Osteoblast (primary cell): ENCODE measurements at places on chromosomes 3 and 15. TPM values are rescaled to one million over a fixed set of nuclear protein-coding genes. Genes with fewer than 3 reads are reported as not detected.

GRCh38 chr3:140763532-140763931 is 85.7 kb downstream of the TRIM42 start:
- no peaks in the 10 kb centered on the region for H3K4me1 ChIP-seq
- DNase-seq: no peak

DNA sequence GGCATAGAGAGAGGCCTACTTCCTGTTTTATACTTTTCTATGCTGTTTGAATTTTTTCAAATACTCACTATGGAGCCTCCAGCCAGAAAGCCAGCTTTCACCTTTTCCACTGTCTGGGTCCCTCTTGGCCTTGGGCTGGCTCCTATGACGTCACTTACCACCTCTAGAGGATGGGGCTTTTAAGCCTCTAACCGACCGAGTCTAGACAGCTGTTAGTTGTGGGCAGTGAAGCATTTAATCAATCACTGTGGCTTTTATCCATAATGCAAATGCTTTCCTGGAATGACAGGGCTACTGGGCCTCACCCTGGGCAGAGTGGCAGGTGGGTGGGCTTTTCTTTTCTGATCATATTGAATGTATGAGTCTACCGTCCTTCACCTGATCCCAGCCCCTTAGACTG is 61.9 kb downstream of the LRRK1 start:
- no peak for DNase-seq
- H3K36me3 ChIP-seq: peaks cover 6% of the 10 kb centered on the region
- H3K27me3 ChIP-seq: no peaks in the 10 kb centered on the region
- no peak overlapping the region for H3K4me3 ChIP-seq

DNA sequence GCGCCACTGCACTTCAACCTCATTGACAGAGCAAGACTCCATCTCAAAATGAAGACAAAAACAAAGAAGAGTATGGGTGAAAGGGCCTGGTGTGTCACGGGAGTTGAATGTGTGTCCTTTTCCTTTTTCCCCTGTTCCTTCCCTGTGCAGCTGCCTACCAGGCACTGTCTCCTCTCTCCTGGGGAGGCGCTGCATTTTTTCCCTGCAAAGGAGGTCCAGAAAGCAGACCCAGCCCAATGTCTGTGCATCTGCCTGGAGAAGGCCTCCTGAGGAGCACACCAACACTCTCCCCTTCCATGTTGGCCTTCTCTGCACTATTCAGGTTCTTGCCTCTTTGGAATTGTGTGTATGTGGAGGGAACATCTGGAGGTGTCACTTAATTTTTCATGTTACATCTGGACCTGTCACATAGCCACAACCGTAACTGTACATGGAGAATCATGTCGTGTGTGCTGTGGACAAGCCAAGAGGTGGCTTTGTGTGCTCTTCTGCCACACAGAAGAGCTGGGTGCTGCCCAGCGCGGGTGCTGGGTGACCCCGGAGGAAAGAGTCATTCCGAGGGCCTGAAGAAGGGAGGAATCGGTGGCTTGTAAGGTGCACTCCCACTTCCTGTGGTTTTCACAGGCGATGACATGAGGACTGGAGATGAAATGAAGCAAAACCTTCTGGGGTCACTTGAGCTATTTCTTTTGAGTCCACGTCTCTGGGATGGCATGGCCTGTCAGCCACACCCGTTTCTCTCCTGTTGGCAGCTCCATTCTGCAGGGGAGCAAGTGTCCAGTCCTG is 46.5 kb upstream of the CGNL1 start:
- DNase-seq: no peak
- no peak overlapping the region for H3K4me3 ChIP-seq
- no peaks in the 10 kb centered on the region for H3K36me3 ChIP-seq
- peaks cover 20% of the 10 kb centered on the region for H3K4me1 ChIP-seq
- peak overlapping the region; percentile 47 for H3K27ac ChIP-seq

GRCh38 chr3:53255423-53255774 is 423 bp downstream of the TKT start:
- H3K4me3 ChIP-seq: peak overlapping the region; percentile 97
- peaks cover 29% of the 10 kb centered on the region for H3K4me1 ChIP-seq
- H3K27me3 ChIP-seq: no peaks in the 10 kb centered on the region
- no peaks in the 10 kb centered on the region for H3K36me3 ChIP-seq
- DNase-seq: peak; percentile 91
- peak overlapping the region; percentile 60 for H3K27ac ChIP-seq

- H3K36me3 ChIP-seq: no peaks in the 10 kb centered on the region
- H3K4me1 ChIP-seq: no peaks in the 10 kb centered on the region
- no peak for DNase-seq
- no peaks in the 10 kb centered on the region for H3K27me3 ChIP-seq
- no peak overlapping the region for H3K4me3 ChIP-seq
These were observed 277.0 kb upstream of the ARL6 start for GRCh38 chr3:97487587-97487986.

- no peaks in the 10 kb centered on the region for H3K4me1 ChIP-seq
- peaks cover 9% of the 10 kb centered on the region for H3K27me3 ChIP-seq
- DNase-seq: no peak
These were observed 24.0 kb downstream of the LTF start for GRCh38 chr3:46440531-46441294.

DNA sequence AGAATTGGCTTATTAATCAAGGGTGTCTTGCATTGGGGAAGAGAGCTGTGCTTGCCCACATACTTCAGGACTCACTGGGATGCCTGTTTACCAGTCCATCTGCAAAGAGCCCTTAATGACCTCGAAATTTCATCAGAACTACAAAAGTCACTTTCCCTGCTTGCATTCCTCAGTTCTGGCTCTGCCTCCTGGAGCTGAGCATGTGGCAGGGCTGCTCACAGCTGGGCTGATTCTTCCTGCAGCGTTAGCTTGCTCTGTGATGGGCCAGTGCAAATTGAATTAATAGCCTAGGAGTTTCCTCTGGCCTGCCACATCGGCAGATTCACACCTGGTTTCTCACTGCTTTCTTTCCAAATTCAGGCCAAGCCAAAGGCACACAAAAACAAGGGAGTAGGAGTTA is 108.9 kb downstream of the DUT start:
- H3K36me3 ChIP-seq: peaks cover 97% of the 10 kb centered on the region

DNA sequence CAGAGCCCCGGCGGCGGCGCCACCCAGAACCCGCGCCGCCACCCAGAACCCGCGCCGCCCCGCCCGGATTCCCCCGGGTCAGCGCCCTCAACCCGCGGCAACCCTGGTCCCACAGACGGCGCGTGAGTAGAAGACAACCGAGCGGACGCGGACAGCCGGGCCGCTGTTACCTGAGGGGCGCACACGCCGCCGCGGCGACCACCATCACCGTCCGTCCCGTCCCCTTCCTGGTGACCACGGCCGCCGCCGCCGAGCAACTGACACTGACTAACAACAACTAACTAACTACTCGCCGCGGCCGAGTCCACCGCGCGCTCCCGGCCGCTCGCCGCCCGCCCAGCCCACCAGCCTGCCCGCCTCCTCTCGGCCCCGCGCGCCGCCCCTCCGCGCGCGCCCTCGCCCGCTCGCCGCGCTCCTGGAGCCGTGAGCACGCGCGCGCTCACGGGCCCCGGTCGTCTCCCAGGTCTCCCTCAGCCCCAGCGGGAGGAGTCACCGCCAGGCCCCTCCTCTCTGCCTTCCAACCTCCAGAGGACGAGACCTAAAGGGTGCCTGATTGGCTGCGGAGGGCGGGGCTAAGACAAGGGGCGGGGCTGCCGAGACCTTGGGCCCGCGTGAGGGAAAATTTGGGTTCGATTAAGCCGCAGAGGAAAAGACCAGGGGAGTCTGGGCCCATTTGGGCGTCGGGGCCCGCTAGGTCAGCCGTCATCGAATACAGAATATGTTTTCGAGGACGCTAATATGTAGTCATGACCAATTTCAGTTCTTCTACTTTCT is at the start of gene PEAK1:
Gene PEAK1, minus strand, starts transcription at position 269 of the 774 bp plus-strand sequence. CDS start 238,178 bp downstream, outside the sequence.
- H3K27me3 ChIP-seq: no peaks in the 10 kb centered on the region
- H3K4me1 ChIP-seq: peaks cover 37% of the 10 kb centered on the region
- peak; percentile 98 for DNase-seq
- peak within 1 kb of the TSS; percentile 99 for H3K4me3 ChIP-seq
- no peaks in the 10 kb centered on the region for H3K36me3 ChIP-seq
- peak within 1 kb of the TSS; percentile 98 for H3K27ac ChIP-seq

SLC9C1 gene
- not detected in 2 replicates for total RNA-seq

CYP11A1 gene
- 1.4 and 2.1 TPM in 2 replicates for total RNA-seq

NEK11 gene
- total RNA-seq: 14.5 and 20.9 TPM in 2 replicates

ACTRT3 gene
- 4.3 and 4.7 TPM in 2 replicates for total RNA-seq

FANCD2OS gene
- not detected in 2 replicates for total RNA-seq

FOXB1 gene
- total RNA-seq: not detected in 2 replicates
